Nasal cavity respiratory epithelium epithelial cell of viscerocranial mucosa (primary cell): ENCODE measurements at places on chromosomes 3 and 15. TPM values are rescaled to one million over a fixed set of nuclear protein-coding genes. Genes with fewer than 3 reads are reported as not detected.

Gene P4HTM
- total RNA-seq = 13.3 and 21.6 TPM in 2 replicates

Gene TRPM1
- total RNA-seq = under 0.01 and 0.68 TPM in 2 replicates

Gene LRRK1
- total RNA-seq = 4.8 and 14.3 TPM in 2 replicates

Gene GPR62
- under 0.01 TPM in 1 of 2 replicates, not detected in the other for total RNA-seq

Gene PODXL2
- 3.4 and 11.7 TPM in 2 replicates for total RNA-seq

Gene STX19
- 1.4 and 2.1 TPM in 2 replicates for total RNA-seq

Gene PTH1R
- not detected in 2 replicates for total RNA-seq

Gene C3orf70
- under 0.01 TPM in 1 of 2 replicates, not detected in the other for total RNA-seq

Gene STRIT1
- not detected in 2 replicates for total RNA-seq

Gene IL17RD
- 1.4 and 7.7 TPM in 2 replicates for total RNA-seq

Gene GPX1
- total RNA-seq = 266 and 358 TPM in 2 replicates

Gene NR1I2
- total RNA-seq = under 0.01 TPM in 2 replicates

Gene ECE2
- not detected in 2 replicates for total RNA-seq

Gene ENTPD3
- 22.2 and 24.3 TPM in 2 replicates for total RNA-seq

Gene IGF2BP2
- 38.6 and 67.6 TPM in 2 replicates for total RNA-seq

Gene ITIH1
- not detected in 2 replicates for total RNA-seq

Gene CSK
- total RNA-seq = 32.8 and 96.9 TPM in 2 replicates

Gene TUSC2
- total RNA-seq = 15.7 and 26.0 TPM in 2 replicates

Gene UBXN7
- total RNA-seq = 18.8 and 29.3 TPM in 2 replicates
